ENCODE measurements at places on chromosomes 7 and 10. TPM values are rescaled to one million over a fixed set of nuclear protein-coding genes. Genes with fewer than 3 reads are reported as not detected.
A peak's percentile ranks its signal among the peaks of the same experiment; 100 is the strongest.

DNA sequence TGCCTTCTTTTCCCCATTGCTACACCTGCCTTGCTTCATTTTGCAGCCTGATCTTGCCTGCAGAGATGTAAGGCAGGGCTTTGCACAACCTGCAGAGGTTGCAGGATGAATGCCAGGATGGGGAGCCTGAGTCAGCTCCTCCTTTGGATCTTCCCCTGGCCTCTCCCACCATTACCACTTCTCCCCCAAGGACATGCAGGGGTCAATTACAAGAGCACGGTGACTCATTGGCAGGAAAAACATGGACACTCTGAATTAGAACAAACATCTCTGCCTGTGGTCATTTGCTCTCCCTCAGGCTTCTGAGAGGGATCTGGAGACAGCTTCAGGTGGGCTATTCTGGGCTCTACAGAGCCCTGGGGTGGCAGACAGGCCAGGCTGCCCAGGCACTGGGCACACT is 89.2 kb downstream of the HERPUD2 start:
- DNase-seq = peak; percentile 77

- no peak for DNase-seq
Observed at GRCh38 chr7:44313621-44314031, 11.8 kb downstream of the CAMK2B start.

DNA sequence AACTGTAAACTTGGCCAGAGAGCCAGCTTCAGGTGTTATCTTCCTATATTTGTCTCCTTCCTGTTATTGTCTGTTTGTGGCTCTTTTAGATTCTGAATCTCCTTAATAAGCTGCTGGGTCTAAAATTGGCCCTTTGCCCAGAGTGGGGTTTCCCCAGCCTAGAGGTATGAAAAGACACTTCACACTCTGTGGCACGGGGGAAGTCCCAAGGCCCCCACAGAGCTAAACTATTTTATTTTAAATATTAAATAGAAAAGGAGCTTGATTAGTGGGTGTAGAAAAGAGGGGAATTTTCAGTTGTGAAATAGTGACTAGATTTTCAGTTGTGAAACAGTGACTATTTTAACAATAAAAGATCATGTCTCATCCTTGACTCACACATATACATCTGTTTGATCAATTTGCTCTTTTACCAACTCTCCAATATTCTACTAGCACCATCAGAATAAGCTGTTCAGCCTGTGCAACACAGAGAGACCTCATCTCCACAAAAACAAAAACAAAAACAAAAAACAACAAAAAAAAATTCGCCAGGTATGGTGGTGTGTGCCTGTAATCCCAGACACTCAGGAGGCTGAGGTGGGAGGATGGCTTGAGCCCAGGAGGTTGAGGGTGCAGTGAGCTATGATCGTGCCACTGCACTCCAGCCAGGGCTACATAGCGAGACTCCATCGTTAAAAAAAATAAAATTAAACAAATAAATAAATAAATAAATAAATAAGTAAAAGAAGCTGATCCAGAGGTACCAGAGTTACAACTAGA is 24.9 kb upstream of the ADO start:
- no peak for DNase-seq

Gene ANTXRL
- total RNA-seq = not detected

- DNase-seq = no peak
Observed at GRCh38 chr10:8103543-8103942, 49.1 kb downstream of the GATA3 start.

- DNase-seq = no peak
Observed at GRCh38 chr7:110721395-110721794, 369.5 kb upstream of the LRRN3 start.

DNA sequence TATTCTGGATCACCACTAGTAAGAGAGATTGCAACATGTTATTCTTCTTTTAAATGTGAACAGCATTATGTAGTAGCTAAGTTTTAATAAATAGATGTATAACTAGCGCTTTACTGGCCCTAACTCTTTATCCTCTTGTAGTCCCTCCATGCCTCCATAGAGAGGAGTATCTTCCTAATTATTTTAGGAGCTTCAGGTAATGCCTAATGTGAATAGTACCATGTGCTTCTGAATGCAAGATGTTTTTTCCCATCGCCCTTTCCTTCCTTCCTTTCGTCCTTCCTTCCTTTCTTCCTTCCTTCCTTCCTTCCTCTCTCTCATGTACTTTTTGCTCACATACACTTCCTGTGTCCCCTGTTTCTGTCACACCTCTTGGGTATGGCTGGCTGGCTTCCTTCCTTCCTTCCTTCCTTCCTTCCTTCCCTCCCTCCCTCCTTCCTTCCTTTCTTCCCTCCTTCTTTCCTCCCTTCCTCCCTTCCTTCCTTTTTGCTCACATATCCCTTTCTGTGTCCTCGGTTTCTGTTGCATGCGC is 290.7 kb downstream of the HDAC9 start:
- no peak for DNase-seq

- no peak for DNase-seq
Observed at GRCh38 chr10:123580426-123580825, 85.7 kb upstream of the GPR26 start.

DNA sequence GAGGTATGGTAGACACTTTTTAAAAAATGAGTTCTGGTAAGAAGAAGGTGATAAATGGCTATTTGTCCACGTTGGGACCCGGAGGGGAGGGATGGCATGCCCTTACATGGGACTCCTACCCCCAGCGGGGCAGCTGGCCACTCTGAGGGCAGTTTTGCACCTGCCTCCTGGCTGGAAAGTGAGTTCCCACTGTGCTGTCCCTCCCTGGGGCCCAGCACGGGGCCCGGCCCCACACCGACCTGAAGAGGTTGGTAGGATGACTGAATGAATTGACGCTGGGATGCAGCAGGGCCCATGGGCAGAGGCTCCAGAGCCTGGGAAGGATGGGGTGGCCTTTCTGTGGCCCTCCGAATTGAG is 601 bp upstream of the AEBP1 start:
- no peak for DNase-seq

DNA sequence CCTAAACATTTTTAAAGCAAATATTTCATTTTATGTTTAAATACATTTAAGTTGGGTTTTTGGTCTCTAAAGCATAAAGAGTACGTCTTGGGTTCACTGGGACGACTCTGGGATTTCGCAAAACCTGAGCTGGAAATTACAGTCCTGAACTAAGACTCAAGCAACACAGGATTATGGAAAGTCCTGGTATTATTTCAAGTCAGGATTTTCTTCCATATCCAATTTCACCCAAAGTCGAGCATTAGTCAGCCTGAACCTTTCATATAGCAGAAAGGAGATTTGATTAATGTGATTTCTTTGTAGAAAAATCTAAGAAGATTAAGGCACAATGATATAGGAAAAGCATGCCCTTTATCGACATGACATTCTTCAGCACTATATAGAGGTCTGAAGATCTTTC is 100.0 kb downstream of the MTERF1 start:
- DNase-seq = no peak

DNA sequence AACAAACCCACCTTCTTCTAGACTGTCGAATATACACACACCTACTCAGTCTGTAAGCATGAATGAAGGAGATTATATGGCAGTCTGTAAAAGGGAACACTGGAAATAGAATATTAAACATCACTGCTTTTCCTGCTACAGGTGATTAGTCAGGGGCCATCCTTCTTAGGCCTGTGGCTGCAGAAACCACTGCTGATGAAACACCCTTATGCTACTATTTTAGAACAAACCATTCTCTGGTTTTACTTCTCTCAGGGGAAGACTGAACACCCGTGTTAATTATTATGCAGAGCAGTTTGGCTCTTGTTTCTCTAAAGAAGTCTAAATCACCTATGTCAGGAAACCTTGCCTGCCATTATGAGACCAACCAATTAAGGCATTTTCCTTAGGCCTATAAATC is 351.1 kb upstream of the KLF6 start:
- peak; percentile 18 for DNase-seq

All from fibroblast of lung (primary cell).